Pancreas (tissue), 10 donors: ENCODE measurements at places on chromosomes 3 and 15. TPM values are rescaled to one million over a fixed set of nuclear protein-coding genes. Genes with fewer than 3 reads are reported as not detected.
A peak's percentile ranks its signal among the peaks of the same experiment; 100 is the strongest.

GOLGA6L10 gene
- 4.3 TPM for polyA plus RNA-seq

PDE8A gene
- polyA plus RNA-seq: 31.3 TPM

GRCh38 chr15:58269455-58270414 is 131.6 kb downstream of the AQP9 start:
- no peak for DNase-seq

GRCh38 chr3:152356870-152357276 is 88.1 kb downstream of the MBNL1 start:
- no peak for DNase-seq

- DNase-seq: no peak
Measured at GRCh38 chr3:168030577-168030976, 65.1 kb downstream of the GOLIM4 start.

- no peak for DNase-seq
Measured at GRCh38 chr3:174120997-174121396, 723.5 kb downstream of the NLGN1 start.

- DNase-seq: no peak
Measured at GRCh38 chr3:197027151-197027895, 2.3 kb downstream of the MELTF start.

- no peak for DNase-seq
Measured at GRCh38 chr3:82676356-82677026, 915.0 kb upstream of the GBE1 start.

- peak; percentile 48 for DNase-seq
Measured at GRCh38 chr15:77506311-77507142, 85.8 kb downstream of the HMG20A start.
